ENCODE measurements at places on chromosomes 2 and 18.
A peak's percentile ranks its signal among the peaks of the same experiment; 100 is the strongest.

DNA sequence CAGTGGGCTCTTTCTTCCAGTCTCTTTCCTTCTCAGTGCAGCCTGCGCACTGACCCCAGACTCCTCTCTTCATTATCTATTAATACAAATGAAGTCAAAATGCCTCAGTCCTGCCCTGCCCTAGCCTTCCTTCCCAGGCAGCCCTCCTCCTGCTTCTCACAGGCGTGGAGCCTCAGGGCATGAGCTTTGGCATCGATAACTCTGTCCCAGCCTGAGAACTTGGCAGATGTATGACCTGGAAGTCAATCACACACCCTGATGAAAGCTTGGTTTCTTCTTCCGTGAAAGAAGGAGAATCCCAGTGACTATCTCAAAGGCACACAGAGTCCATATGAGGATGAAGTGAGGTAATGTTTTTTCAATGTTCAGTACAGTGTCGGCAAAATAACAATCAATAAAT lies 600.7 kb upstream of the ID2 start:
- no peak for DNase-seq

DNA sequence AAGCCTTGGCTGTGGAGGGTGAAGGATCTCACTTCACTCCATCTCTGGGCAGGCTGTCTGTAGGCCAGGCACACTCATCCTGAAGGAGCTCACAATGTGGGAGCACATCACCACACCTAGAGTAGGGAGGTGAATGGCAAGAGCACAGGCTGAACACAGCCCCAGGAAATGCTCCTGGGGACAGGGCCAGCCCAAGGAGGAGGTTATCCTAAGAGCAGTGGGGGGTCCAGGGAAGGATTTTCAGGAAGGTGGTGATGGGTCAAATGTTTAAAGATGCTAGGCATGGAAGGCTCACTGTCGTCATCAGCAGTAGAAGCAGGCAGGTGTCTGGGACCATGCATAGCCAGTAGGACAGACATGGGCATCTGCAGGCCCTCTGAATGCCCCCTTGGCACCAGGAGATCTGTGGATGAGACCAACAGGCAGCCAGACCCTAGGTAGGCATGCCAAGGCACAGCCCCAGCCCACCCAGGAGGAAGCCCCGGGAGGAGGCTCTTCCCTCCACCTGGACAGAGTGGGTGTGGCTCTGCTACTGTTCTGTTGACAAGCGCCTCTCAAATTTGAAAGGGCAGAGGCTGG lies 91.7 kb upstream of the RAB6C start:
- DNase-seq = no peak

- no peak for DNase-seq
Observed at GRCh38 chr2:239905884-239906654, 119.1 kb downstream of the NDUFA10 start.

GRCh38 chr18:56448751-56449150 lies 189.6 kb downstream of the TXNL1 start:
- DNase-seq = no peak

DNA sequence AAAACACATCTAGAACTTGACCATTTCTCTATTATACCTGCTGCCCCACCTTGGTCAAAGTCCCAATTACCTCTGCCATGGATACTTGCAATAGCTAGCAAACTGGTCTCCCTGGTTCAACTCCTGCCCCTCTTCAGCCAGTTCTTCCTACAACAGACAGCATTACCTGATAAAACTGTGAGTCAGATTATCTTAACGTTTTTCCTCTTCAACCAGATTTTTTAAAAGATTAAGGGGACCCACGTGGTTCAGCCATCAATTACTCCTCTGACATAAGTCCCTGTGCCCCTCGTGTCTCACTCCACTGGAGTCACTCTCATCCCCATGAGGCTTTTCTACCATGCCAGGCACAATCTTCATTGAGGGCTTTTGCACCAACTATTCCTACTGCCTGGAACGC lies 5.3 kb upstream of the ARHGAP15 start:
- DNase-seq = no peak

DNA sequence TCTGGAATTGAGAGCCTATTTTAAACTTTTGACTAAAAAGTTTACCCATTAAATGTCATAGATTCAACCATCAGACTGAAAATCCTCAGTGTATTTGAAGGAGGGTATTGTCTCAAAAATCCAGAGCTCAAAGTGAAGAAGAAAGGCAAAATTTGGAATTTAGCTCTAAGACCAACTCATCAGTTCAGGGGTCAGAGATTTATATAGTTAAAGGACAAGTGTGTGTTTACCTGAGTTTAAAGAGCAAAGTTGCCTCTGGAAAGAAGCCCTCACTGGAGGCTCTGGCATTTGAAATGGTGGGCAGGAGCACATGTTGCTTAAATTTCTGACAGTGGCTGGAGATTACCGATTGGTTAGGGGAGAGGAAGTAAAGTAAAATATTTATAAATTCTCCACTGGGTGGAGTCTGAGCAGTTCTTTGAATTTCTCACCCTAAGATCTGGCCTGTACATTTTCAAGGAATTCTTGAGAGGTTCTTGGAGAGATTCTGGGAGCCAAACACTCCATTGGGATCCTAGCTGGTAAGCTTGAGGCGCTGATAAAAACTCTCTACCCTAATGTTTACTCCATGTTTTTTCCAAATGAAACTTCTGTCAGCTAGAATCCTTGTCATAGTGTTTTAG lies at the start of gene KYNU:
TSS of gene KYNU (plus strand) at position 449 of the 623 bp plus-strand sequence. CDS start 7,704 bp downstream, outside the sequence.
- peak; percentile 7 for DNase-seq

DNA sequence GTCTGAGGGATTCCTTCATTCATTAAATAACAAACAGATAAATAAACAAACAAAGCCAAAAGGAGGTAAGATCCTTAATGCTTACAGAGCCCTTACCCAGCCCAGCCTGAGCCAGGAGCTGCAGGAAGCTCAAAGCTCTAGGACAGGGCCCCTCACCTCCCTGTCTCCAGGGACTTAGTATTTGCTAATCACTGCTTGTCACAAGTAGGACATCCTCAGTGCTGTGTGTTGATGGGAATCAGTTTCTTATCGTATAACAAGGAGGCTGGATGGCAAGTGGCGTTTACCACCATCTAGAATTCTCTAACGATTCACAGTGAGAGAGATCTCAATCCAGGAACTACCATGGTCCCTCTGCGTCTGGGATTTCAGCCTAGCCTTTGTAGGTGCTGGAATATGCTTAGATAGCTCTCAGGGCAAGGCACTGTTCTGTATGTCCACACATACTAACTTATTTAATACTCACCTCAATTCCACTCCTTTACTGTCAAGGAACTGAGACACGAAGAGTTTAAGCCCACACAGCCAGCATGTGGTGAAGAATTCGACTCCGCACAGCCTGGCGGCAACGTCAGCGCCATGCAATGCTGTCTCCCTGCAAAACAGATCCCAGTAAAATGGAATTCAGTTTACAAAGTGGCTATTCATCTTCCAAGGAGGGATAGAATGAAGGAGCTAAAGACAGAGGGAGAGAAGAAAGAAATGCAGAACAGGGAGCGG lies 164.8 kb downstream of the MYCN start:
- no peak for DNase-seq

DNA sequence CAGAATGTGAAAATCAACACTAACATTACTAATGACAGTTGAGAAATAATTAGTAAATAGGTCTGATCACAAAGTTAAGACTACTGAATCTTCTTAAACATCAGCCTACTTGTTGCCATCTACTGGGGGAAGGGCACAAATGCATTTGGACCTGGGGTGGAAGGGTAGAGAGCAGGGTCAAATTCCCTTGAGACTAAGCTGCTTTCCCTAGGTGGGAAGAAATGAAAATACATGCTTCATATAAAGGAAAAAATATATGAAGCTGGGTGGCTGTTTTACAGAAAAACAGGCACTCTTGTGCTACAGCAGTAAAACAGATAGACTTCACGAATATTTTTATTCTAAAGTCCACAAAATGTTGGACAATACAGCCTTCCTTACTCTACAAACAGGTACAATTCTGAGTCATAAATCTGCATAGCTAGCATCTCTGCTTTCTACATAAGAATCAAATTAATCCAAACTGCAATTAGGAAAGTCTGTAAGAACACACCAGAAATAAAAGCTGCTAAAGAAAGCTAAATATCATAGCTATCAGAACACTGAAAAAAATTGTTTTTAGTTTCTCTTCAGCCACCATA lies 10.9 kb downstream of the TRIP12 start:
- DNase-seq = no peak

DNA sequence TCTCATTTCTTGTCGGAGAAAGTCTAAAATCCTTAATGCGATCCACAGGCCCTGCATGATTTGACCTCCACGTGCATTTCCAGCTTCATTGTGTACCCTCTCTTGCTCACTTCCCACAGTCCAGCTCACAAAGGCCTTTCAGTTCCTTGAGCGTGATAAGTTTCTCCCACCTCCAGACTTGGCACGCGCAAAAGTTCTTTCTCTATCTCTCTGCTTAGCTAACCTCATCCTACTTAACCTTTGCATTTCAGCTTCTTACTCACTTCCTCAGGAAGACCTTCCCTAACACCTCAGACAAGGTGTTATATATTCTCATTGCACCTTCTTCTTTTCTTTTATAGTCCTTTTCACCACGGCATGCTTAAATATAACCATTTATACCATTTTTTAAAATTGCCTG lies 124.8 kb upstream of the XPO1 start:
- DNase-seq = no peak

- DNase-seq = no peak
Observed at GRCh38 chr2:219820767-219821166, 193.3 kb downstream of the SLC4A3 start.

- DNase-seq = no peak
Observed at GRCh38 chr18:45221363-45221762, 393.9 kb upstream of the SLC14A2 start.

DNA sequence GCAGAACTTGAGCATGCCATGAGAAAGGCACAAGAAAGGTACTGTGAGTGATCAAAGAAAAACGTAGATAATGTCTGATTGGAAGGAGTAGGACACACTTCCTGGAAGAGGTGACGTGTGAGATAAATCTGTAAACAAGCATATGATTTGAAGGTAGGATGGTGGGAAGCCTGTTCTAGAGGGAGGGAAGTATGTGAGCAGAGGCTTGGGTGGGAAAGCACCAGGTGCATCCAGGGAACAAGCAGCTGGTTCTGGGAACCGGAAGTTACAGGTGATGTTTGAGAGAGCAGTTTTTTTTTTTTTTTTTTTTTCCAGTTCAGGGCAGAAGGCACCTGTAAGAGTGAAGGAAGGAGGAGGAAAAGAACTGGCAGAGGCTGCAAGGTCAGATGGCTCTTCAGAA lies 116.6 kb upstream of the EFEMP1 start:
- DNase-seq = no peak

- DNase-seq = no peak
Observed at GRCh38 chr2:99836690-99837605, 305.4 kb downstream of the AFF3 start.

- no peak for DNase-seq
Observed at GRCh38 chr2:49241991-49242390, 87.7 kb upstream of the FSHR start.

GRCh38 chr18:6561862-6562291 lies 147.2 kb upstream of the L3MBTL4 start:
- DNase-seq = no peak

DNA sequence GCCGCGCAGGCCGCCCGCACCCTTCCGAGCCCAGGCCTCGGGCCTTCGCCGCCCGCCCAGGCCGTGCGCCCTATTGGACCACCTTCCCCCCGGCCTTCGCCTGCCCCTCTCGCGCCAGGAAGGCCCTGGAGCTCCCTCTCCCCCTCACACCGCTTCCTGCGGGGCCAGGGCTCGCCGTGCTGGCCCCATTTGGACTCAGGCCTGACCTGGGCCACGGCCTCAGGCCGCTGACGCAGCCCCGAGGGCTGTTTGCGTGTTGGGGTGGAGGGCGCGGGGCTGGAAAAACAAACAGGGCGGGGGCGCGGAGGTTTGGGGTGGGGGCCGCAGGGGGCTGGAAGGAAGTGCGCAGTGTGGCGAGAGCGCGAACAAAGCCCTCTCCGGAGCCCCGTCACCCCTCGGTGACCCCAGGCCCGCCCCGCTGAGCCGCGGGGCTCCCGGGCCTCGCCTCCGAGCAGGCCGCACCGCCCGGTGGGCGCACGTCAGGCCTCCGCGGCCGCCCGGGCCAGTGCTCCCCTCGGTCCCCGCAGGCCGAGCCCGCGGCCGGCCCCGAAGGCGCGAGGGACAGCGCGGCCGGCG lies 12.3 kb upstream of the SIX3 start:
- DNase-seq = no peak

GRCh38 chr18:63979409-63979920 lies 9.6 kb downstream of the SERPINB8 start:
- no peak for DNase-seq
